Ecto neural progenitor cell (in vitro differentiated cells): ENCODE measurements at places on chromosomes 11 and 22.
A peak's percentile ranks its signal among the peaks of the same experiment; 100 is the strongest.

GRCh38 chr11:10930972-10931760 is 73.3 kb upstream of the ZBED5 start:
- peak; percentile 80 for DNase-seq

GRCh38 chr11:100709233-100709957 is 22.3 kb downstream of the ARHGAP42 start:
- no peak for DNase-seq

GRCh38 chr11:65378208-65378927 is 4.1 kb downstream of the SLC25A45 start:
- no peak for DNase-seq

GRCh38 chr11:48107188-48107704 is 109.4 kb upstream of the OR4B1 start:
- DNase-seq, result no peak

- no peak for DNase-seq
Measured at GRCh38 chr11:123179586-123179985, 15.5 kb downstream of the CLMP start.

- no peak for DNase-seq
Measured at GRCh38 chr11:4161305-4161704, 66.7 kb downstream of the RRM1 start.

DNA sequence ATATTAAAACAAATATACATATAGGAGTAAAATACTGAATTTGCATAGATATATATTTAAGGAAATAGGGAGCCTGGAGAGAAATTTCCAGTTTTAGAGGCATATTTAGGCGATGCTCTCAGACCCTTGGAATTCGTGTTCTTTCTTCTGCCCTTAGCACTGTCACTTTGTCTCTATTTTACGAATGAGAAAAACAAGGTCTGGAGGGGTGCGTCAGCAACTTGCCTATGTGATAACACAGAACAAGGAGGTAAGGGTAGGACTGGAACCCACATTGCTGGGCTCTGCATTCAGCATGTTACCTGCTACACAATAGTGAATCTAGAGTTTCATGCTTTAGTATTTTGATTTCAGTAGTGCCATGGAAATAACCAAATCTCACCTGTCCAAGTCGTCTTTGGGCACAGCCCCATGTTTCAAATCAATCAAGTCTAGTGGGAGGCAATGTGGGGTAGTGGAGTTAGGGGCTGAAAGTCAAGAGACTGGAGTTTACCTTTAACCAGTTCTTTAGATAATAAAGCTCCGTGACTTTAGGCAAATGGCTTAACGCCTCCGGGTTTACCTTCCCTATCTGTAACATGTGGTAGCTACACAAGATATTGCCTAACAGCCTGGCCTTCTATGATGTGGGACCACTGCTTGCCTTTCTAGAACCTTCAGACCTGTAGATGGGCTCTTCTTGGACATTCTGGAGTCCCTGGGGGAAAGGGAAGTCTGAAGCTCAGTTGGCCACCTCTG is 44.8 kb upstream of the AMPD3 start:
- peak; percentile 14 for DNase-seq

GRCh38 chr22:41831828-41832552 is 915 bp upstream of the SREBF2 start:
- DNase-seq, result no peak

- DNase-seq, result no peak
Measured at GRCh38 chr11:17498058-17498457, 21.4 kb upstream of the ABCC8 start.
